Right hindlimb (tissue), 1 donor: ENCODE measurements at places on chromosomes 7 and 10.
A peak's percentile ranks its signal among the peaks of the same experiment; 100 is the strongest.

DNA sequence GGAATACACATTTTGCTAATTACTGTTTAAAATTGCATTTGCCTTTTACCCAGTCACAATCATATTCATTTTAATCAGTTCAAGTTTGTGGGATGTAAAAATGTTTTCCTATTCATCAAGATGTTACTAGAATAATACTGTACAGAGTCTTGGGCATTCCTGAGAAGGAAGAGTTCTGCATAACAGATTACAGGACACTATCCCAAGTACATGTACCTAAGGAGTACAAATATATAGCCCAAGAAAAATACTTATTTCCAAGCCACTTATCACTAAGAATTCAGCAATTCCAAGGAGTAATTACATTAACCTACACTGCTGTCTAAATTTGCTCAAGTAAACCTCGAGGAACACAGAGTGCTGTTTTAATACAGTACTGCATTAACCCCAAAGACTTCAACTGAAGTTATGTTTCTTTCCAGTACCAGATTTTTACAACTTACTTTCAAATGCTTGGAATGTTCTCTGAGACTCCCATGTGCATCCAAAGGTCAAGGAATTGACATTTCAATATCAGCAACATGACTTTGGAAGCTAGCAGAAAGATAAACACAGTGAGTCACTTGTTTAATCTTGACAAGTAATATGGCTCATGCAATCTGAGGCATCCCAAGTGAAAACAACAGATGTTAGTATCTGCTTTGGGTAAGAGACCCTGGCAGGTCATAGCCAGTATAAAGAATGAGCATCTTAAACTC lies 125.4 kb upstream of the BET1 start:
- no peak for DNase-seq

GRCh38 chr10:54800741-54801421 lies at the start of gene PCDH15:
PCDH15 (minus strand) TSS chr10:54801231; CDS start chr10:54664262, 136,969 bp downstream.
- peak; percentile 46 for DNase-seq

- DNase-seq, result no peak
Observed at GRCh38 chr7:40916813-40917212, 782.0 kb downstream of the SUGCT start.

- DNase-seq, result no peak
Observed at GRCh38 chr7:10875080-10875479, 98.6 kb upstream of the PHF14 start.

GRCh38 chr7:1973321-1974251 lies 259.2 kb downstream of the MAD1L1 start:
- DNase-seq, result no peak

GRCh38 chr10:98077223-98077622 lies 46.8 kb upstream of the CRTAC1 start:
- DNase-seq, result no peak

DNA sequence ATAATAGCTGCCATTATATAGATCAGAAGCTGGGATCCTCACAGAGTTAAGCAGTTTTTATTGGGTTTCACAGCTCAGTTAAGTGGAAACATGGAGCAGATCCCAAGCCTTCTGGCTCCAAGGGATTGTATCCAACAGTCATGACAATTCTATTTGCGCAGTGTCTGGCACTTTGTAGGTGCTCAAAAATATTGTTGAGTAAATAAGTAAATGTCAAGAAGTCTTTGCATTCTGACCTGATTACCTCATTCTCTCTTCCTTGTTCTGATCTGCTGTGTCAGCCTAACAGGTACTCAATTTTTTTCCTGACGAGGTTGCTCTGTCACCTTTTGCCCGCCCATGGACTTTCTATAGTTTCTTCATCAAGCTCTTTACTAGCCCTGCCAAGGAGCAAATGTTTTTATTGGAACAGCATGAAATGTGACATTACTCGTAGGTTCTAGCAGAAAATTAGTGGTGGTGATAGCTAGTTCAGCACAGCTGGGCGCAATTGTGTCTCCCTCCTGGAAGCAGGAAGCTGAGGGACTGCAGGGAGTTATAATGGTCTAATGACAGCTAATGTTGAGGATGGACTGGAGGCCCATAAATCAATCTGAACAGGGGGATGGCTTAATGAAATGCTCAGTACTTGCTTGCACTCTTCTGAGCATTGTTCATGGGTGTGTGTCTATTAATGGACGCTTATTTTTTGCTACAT lies 680.2 kb downstream of the CCSER2 start:
- no peak for DNase-seq

- peak; percentile 75 for DNase-seq
Observed at GRCh38 chr10:119480667-119481066, 61.9 kb downstream of the RGS10 start.

DNA sequence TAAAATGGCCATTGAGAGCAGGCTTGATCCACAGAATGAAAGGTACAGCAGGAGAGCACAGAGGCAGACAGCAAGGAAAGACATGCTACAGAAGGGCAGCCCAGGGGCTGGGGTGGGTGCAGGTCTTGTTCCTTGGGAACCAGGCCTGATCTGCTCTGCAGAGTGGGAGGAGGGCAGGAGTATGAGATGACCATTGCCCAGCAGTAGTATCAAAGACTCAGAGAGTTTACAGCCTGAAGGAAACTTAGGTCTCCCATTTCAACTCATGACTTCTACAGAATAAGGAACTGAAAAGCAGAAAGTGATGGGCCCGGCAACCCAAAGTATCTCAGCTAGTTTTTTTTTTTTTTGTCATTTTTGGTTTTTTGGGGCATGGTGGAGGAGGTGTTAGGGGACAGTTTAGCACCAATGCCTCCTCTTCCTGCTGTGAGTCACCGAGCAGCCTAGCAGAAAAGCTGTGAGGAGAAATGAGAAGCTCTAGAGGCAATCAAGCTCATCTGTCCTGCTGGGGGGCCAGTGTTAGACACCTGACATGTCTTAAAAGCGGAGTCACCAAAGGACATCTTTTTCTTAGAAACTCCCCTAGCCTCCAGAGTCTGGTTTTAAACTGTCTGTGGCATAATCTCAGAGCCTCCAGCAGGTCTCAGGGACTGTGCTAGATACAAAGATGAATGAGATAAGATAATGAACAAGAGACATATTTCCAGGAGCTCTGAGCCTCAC lies 34.3 kb upstream of the HERPUD2 start:
- no peak for DNase-seq

- no peak for DNase-seq
Observed at GRCh38 chr7:121083138-121083789, 94.8 kb downstream of the CPED1 start.

DNA sequence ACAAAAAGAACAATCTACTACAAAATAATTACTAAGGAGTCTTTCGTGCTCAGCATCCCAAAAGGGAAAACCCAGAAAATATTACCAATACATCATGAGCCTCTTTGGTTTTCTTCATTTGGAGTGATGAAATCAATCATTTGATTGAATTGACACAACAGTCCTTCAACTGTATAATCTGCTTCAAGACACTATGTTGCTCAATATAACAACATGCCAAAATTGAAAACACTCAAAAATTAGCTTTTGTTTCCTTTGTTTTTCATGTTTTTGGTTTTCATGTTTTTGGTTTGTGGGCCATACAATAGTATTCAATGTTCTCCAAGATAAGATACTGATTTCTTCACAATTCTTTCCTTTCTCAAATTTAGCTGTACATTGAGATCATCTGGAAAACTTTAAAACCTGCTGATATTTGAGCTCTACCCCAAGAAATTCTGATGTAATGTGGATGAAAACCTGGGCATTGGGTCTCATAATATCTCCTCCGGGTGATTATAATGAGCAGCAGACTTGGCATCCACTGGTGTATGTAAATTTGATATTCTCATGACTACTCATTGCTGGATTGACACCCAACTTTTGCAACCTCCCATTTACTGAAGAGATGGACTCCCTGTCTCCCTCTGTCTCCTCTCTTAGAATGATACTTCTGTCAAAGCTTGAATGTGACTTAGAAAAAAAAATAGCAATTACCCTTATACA lies 4.6 kb downstream of the SOSTDC1 start:
- no peak for DNase-seq

DNA sequence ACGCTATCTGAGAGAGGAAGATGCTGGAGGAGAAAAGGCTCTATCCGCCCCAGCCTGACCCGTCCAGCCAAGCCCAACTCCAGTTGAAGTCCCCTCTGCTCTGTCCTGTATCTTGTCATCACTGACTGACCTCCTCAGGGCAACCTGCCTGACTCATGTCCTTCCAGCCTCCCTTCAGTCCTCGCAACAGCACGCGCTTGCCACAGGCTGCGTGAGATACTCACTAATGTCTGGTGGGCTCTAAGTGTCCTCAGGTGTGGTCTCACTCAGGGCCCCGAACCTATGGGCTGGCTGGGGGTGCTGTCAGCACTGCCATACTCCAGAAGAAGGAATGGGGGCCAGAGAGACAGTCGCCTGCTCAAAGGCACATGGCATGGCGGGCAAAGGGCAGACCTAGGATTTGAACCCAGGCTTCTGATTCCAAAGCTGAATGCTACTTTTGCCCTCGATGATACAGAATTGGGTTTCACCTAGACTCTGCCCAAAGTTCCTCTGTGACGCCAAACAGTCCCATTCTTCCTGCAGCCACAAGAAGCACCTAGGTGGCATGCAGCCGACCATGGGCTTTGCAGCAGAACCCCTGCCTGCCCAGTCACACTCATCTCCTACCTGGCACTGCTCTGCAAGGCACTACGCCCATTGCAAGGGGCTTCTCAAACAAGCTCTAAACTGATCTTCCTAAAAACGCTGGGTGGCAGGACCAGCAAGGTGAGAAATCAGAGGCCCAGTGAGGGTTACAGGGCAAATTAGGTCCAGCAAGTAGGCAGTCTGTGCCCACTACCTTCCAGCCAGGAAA lies 8.5 kb downstream of the FAM53B start:
- no peak for DNase-seq

- DNase-seq, result peak; percentile 47
Observed at GRCh38 chr10:121597504-121598262, 561 bp downstream of the FGFR2 start.

DNA sequence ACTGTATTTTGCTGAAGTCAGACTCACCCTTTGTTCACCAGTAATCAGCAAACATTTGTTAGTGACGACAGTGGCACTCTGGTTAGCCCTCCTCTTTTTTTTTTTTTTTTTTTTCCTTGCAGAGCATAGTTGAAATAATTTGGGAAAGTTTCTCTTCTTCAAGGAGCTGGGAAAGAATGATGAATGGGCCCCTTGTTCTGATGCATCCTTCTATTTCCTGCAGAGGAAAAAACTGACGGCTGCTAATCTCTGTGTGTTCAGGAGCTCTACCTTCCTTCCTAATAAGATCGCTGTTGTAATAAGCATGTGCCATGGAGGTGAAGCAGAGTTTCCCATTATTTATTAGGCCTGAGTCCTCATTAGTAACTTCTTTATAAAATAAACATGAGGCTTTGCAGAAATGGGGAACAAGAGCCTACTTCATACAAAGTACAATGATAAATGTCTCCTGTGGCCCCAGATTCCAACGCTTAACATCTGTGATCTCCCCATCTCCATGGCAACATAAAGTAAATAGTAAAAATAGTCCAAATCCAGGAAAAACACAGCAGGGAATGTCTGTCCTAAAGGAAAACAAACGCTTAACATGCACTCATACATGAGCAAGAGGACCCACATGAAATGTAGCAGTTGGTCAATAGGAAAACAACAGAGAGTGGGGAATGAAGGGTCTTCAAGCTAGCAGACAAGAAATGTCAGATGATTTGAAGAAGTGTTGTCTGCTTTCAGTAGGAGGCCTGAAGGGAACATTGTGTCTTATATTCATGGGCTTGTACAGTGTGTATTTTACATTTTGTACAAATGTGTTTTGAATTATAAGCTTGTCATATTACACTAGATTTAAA lies 59.1 kb upstream of the CALD1 start:
- no peak for DNase-seq

GRCh38 chr7:31432836-31433340 lies 81.0 kb upstream of the ITPRID1 start:
- no peak for DNase-seq

DNA sequence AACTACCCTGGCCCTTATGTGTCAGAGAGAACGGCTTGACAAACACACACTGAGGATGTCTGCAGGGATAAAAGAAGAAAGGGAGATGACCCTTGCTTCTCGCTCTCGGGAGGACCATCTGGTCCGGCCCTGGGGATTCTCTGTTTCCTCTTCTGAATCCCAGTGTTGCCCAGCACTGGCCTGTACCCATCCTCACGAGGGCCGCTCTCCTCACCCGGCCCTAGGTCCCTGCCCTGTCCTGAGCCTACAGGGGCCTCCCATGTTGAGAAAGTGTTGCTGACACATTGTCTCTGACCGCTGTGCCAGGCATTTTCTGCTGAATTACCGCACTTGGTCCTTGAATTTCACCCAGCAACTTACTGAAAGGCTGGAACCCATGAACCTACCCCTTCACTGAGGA lies 171.9 kb upstream of the LANCL2 start:
- DNase-seq, result no peak

DNA sequence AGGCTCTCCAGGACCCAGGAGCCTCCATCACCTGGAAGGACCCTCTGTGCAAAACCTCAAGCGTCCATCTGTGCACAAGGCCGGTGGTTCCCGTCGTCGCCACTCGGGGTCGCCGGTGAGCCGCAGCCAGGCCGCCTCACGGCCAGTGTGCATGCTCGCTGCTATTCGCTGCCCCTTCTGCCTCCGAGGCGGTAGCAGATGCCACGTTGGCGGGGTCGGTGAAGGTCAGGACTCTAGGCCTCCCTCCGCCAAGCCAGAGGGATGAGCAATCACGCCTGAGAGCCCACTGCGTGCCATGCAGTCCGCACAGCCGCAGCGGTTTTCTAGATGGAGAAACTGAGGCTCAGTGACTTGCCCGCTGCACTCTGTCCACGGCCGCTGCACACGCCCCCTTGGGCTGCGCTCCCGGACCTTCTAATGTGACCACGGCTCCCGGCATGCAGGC lies 5.7 kb downstream of the UPK3B start:
- DNase-seq, result peak; percentile 56

- no peak for DNase-seq
Observed at GRCh38 chr7:140391634-140392033, 6.7 kb downstream of the SLC37A3 start.

GRCh38 chr7:45069444-45070253 lies 19.1 kb downstream of the NACAD start:
- DNase-seq, result no peak
